CD4-positive, alpha-beta T cell (primary cell): ENCODE measurements at places on chromosomes 2 and 18. TPM values are rescaled to one million over a fixed set of nuclear protein-coding genes. Genes with fewer than 3 reads are reported as not detected.

RBM44 gene
- total RNA-seq: 2.8 TPM

COBLL1 gene
- total RNA-seq: not detected

ZNF892 gene
- 0.82 TPM for total RNA-seq

BOK gene
- total RNA-seq: not detected

HAAO gene
- not detected for total RNA-seq

DNA sequence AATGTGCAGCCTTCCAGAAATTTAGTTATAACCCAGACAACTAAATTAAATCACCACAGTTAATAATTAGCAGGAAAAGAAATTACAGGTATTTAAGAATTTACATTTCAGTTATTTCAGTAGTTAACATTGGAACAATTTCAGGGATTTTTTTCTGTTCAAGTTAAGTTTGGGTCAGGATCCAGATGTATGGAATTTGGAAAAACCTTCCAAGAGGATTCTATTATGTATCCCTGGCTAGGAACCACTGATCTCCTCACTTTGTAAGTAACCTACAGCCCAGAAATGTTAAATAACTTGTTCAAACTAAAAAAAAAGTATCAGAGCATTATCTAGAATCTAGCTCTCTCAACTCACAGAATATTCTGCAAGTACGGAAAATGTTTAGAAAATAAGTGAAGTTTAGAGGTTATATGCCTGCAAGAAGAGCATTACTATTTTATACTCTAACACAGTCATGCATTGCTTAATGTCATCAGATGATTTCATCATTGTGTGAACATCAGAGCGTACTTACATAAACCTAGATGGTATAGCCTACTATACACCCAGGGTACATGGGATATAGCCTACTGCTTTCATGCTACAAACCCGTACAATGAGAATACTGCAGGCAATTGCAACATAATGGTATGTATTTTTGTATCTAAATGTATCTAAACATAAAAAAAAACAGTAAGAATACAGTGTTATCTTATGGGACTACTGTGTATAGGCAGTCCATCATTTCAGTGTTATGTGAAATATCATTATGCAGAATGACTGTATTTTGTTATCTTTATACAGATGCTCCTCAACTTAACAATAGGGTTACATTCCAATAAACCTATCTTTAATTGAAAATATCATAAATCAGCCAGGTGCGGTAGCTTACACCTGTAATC lies 6.1 kb downstream of the NCKAP1 start:
- DNase-seq: no peak

GALNT13 gene
- total RNA-seq: not detected

GRCh38 chr2:206336861-206337260 lies 62.4 kb downstream of the ZDBF2 start:
- no peak for DNase-seq

GRCh38 chr2:53021292-53021691 lies 746.3 kb upstream of the CHAC2 start:
- no peak for DNase-seq

- DNase-seq: no peak
Measured at GRCh38 chr2:48310581-48310980, 219.4 kb upstream of the STON1 start.

GRCh38 chr18:23232331-23232730 lies 97.0 kb downstream of the CABLES1 start:
- no peak for DNase-seq

SAG gene
- total RNA-seq: 0.03 TPM

ACVR1C gene
- 5.2 TPM for total RNA-seq

DNA sequence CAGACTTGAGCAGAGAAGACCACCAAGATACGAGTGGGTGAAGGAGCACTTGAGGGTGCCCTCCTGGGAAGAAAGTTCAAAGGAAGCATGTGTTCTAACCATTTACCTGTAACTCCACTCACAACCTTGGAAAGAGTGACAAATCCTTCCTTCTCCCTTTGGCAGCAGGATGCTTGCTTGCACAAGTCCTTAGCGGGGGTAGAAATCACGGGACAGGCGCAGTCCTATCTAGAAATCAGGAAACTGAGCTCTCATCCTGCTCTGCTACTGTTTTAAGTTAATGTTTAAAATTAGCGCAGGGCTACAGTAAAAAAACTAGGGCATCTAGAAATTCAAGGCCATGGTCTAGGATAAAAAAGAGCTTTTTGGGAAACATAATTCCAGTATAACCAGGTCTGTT lies 100.9 kb upstream of the PTPRM start:
- no peak for DNase-seq

- no peak for DNase-seq
Measured at GRCh38 chr2:222827417-222827816, 33.4 kb upstream of the ACSL3 start.

DNA sequence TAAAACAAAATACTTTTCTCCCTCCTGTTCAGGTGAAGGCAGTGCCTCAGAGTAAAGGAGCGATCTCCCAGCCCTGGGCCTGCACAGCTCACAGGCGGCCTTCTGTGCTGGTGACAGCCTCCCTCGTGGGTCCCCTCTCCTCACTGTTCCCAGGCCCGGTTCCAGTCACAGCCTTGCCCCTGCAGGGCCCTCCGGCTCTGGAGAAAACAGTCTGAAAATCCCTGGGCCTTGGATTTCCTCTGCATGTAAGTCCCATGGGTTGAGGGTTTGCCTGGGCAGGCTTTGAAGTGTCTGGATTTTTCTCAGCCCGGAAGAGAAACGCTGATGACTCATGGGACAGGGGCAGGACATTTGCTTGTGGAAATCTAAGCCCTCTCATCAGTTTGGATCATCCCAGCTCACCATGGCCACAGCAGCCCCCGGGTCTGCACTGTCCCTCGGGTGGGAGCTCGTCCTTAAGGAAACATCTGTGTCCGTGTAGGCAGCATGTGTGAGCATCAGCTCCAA lies 186.1 kb upstream of the RAB12 start:
- no peak for DNase-seq

SOWAHC gene
- total RNA-seq: 1.6 TPM

RTP5 gene
- 0.30 TPM for total RNA-seq

DNA sequence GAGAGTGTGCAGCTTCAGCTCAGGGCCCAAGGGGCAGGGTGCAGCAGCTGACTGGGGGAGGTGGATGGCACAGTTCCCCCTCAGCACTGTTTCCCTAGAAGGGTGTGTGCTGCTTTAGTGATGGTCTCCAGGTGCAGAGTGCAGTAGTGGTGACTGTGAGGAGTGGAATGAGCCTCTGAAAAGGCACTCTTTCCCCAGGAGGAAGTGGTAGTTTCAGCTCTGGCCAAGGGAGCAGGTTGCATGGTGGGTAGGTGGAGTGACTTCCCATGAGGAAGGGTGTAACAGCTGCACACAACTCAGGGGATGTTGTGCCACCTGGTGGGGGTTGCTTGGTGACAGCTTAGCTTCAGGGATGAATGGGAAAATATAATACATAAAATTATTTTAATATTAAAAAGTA lies 251.5 kb upstream of the NXPH2 start:
- no peak for DNase-seq

WDR7 gene
- total RNA-seq: 30.5 TPM

RBM43 gene
- total RNA-seq: 16.0 TPM

CAPN10 gene
- 42.1 TPM for total RNA-seq

DNA sequence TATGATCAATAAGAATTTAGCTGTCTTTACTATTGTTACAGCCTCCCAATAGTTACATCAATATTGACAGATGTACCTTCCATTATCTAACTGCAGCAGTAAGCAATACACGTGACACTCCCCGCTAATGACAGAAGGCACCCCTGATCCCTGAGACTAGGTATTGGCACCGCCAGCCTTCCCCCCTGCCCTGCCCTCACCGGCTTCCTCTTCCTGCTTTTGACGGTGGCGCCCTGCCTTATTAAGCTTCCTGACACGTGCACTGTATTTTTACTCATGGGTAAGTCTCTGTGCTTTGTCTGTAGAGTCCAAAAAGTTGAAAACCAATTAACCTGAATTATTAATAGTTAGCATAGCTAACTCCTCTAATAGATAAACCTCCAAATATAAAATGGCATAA lies 223.5 kb downstream of the EIPR1 start:
- DNase-seq: no peak

DNA sequence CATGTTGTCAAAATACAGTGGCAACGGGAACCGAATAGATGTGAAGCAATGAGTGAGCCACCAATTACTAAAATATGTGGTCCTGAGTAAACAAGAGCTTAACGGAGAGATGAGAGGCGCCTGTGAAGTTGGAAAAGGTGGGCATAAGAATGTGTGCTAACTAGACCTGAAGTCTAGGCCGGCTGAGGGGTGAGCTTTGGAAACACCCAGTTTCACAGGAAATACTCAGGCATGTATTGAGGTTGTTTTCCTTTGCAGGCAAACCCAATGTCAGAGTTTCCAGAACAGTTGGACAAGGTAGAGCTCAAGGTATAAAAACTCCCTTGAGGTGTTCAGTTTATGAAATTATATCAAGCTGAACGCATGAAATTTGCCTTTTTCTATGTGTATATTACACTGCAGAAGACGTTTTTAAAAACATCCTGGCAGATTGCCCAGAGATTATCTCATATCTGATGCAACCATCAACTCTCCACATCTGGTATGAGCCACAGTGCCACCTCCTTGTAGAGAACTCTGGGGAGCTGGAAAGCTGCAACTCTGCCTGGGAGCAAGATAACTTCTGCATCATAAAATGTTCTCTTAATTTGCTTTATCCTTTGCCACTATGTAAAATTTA lies 3.9 kb upstream of the WDSUB1 start:
- no peak for DNase-seq

CARF gene
- total RNA-seq: 9.6 TPM

GRCh38 chr2:155368934-155369333 lies 670.4 kb downstream of the KCNJ3 start:
- no peak for DNase-seq

- no peak for DNase-seq
Measured at GRCh38 chr2:207484444-207485391, 45.0 kb upstream of the CREB1 start.

DNA sequence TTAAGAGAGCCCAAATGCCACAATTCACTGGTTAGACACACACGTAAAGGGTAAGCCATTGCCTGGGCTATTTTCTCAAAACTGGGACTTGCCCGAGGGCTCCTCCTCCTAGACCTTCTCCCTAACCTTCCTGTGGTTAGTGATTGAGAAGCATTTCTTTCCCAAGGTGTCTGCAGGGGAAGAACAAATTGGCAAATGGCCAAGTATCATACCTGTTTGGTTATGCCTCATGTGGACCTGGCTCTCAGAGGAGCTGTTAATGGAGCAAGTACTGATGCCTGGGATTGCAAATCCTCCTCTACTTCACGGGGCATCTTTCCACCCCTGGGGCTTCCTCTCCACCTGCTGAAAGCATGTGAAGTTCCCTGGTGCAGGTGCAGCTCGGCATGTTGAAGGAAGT lies 187.5 kb upstream of the CYRIA start:
- DNase-seq: no peak

CHRNA1 gene
- 0.17 TPM for total RNA-seq

DNA sequence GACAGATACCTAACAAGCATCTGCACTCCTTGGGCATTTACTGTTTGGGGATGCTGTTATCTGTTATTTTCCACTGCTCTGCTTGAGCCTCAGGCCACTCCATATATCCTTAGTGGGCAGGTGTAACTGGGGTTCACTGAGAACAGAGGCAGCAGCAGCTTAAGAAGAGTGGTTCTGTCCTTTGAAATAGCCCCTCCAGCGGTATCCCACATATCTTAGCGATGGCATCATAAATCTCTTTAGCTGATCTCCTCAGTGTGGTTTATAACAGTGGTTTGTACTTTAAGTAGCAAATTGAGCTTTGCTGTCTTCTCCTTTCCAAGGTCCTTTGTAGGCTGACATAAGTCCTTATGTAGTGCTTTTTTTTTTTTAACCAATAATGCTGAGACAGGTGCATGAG lies 79.7 kb upstream of the RPRM start:
- DNase-seq: no peak

TMEM182 gene
- 2.7 TPM for total RNA-seq

RNF152 gene
- 1.0 TPM for total RNA-seq

DNA sequence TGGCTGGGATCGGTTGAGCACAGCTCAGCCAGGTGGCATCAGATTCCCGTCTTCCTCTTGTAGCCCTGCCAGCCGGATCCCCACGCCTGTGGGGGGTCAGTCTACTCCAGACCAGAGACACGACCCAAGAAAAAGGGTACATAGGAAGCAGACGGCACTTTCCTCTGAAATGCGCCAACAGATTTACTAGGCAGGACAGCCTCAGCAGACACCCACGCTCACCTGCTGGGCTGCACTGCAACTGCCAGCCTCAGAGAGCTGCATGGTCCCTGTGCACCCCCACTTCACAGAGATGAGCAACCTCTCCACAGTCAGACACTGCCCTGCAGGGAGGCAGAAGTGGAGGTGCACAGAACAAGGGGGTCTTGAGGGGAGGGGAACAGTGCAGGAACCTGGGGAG lies 75.7 kb upstream of the OTOS start:
- DNase-seq: no peak

DNA sequence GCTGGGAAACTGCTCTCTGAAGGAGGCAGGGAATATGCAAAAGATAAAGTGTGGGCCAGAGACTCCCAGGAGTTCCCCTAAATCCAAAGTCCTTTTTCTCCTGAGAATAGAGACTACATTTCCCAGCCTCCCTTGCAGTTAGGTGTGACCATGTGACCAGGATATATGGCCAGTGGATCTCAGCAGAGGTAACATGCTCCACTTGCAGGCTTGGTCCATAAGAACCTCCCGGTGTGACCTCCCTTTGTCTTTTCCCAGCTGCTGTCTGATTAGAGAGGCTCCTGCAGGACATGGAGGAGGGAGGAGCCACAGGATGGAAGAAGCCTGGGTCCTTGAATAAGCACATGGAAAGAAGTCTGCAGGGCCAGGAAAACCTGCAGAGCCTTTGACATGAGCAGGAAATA lies 76.2 kb downstream of the TGFA start:
- DNase-seq: no peak

LIPG gene
- not detected for total RNA-seq

SPRED2 gene
- 2.5 TPM for total RNA-seq

DNA sequence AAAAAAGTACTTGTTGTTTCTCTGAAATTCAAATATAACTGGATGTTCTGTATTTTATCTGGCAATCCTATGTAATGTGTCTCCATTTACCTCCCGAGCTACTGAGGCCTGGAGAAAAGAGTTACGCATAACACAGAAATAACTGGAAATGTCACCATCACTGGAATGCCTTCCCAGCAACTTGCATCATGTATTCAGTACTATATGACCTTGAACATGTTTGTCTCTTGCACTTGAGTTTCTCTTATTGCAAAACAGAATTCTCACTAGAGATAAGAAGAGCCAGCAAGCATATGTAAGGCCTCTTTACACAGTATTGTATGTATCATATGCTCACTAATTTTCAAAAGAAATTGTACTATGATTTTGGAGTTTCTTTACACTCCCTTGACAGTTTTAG lies 99.6 kb upstream of the CTAGE1 start:
- no peak for DNase-seq

ATP6V1C2 gene
- not detected for total RNA-seq
